Activated T-helper 1 cell treated with anti-CD3 and anti-CD28 coated beads, Interleukin-12 subunit alpha, Interleukin-12 subunit beta, Interleukin-2, Interleukin-4 antibody, amounts not matched to agents 30 ng/mL and 10 ng/mL and 1 ng/mL, durations not matched to agents 14 hours and 24 hours and 36 hours (primary cell): ENCODE measurements at places on chromosomes 3 and 15.

GRCh38 chr15:36428102-36428845, 151.2 kb upstream of the CDIN1 start:
- H3K27me3 ChIP-seq, result no peaks in the 10 kb centered on the region
- no peak overlapping the region for H3K4me3 ChIP-seq
- H3K4me1 ChIP-seq, result no peaks in the 10 kb centered on the region
- no peak overlapping the region for H3K27ac ChIP-seq
- no peaks in the 10 kb centered on the region for H3K36me3 ChIP-seq

- peak overlapping the region; percentile 86 for H3K4me3 ChIP-seq
- no peaks in the 10 kb centered on the region for H3K27me3 ChIP-seq
- DNase-seq, result no peak
These were observed 154.3 kb upstream of the BHLHE40 start for GRCh38 chr3:4824926-4825325.

GRCh38 chr3:134810850-134811249, 15.8 kb downstream of the EPHB1 start:
- H3K4me3 ChIP-seq, result no peak overlapping the region
- no peak for DNase-seq
- no peak overlapping the region for H3K27ac ChIP-seq
- H3K27me3 ChIP-seq, result peaks cover 9% of the 10 kb centered on the region

DNA sequence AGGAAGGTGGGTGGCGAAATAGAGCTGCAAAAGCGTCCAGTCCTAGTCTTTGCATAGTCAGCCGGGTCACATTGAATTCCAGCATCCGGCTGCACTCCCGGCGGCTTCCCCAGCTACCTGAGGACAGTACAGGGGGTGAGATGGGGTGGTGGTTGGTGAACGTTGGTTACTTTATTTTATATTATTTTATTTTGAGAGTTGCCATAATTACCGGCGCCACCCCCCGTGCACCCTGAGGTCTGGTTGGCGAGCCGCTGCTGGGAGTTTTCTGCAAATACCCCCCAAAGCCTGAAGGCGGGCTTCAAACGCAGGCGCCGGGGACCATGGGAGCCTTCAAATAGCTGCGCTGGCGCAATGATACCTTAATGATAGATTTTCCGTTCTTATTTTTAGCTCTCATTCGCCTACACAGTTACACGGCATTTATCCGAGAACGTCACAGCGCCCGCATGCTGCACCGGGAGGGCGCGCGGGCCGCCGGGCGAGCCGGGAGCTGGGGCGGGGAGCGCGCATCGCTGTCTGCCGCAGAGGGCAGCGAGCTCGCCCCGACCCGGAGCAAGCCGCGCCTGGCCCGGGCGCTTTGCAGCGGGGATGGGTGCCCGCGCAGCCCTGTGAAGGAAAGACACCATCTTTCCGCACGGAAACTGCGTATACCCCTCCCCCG, 756 bp upstream of the RASGRF1 start:
- peaks cover 50% of the 10 kb centered on the region for H3K27me3 ChIP-seq
- H3K4me3 ChIP-seq, result no peak overlapping the region
- no peak overlapping the region for H3K27ac ChIP-seq
- H3K4me1 ChIP-seq, result no peaks in the 10 kb centered on the region
- H3K36me3 ChIP-seq, result no peaks in the 10 kb centered on the region

DNA sequence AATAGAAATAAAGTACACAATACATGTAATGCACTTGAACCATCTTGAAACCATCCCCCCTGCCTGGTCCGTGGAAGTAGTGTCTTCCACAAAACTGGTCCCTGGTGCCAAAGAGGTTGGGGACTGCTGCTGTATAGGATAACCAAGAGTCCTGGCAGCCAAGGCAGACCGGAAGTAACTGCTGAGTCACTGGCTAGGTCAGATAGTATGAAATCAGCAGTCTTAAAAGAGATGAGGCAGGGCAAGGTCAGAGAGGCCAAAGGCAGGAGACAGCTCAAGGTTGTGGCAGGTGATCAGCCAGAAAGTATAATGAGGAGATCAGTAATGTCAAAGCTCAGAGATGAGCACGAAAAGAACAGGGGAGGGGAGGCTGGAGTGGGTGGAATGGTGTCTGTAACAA, 60.2 kb downstream of the MAP3K13 start:
- peaks cover 14% of the 10 kb centered on the region for H3K27me3 ChIP-seq
- no peak for DNase-seq
- H3K4me3 ChIP-seq, result no peak overlapping the region
- no peak overlapping the region for H3K27ac ChIP-seq
- H3K36me3 ChIP-seq, result no peaks in the 10 kb centered on the region

GRCh38 chr15:73972984-73973682, 19.0 kb downstream of the STOML1 start:
- H3K36me3 ChIP-seq, result peaks cover 2% of the 10 kb centered on the region
- peak; percentile 71 for DNase-seq
- peaks cover 14% of the 10 kb centered on the region for H3K27me3 ChIP-seq
- H3K27ac ChIP-seq, result no peak overlapping the region
- peaks cover 38% of the 10 kb centered on the region for H3K4me1 ChIP-seq
- peak overlapping the region; percentile 30 for H3K4me3 ChIP-seq

GRCh38 chr3:116260491-116260890, 184.8 kb downstream of the LSAMP start:
- no peak for DNase-seq
- H3K4me1 ChIP-seq, result no peaks in the 10 kb centered on the region
- H3K27me3 ChIP-seq, result no peaks in the 10 kb centered on the region
- no peaks in the 10 kb centered on the region for H3K36me3 ChIP-seq

GRCh38 chr3:114716916-114717315, 423.1 kb downstream of the TIGIT start:
- no peaks in the 10 kb centered on the region for H3K36me3 ChIP-seq
- H3K4me1 ChIP-seq, result peaks cover 3% of the 10 kb centered on the region

GRCh38 chr3:122263058-122263457, 62.0 kb upstream of the CSTA start:
- DNase-seq, result no peak
- H3K36me3 ChIP-seq, result no peaks in the 10 kb centered on the region
- H3K27ac ChIP-seq, result no peak overlapping the region
- peaks cover 10% of the 10 kb centered on the region for H3K4me1 ChIP-seq

- H3K4me3 ChIP-seq, result no peak overlapping the region
- no peak for DNase-seq
- no peak overlapping the region for H3K27ac ChIP-seq
- H3K36me3 ChIP-seq, result no peaks in the 10 kb centered on the region
- peaks cover 4% of the 10 kb centered on the region for H3K4me1 ChIP-seq
- H3K27me3 ChIP-seq, result peaks cover 1% of the 10 kb centered on the region
These were observed 31.0 kb upstream of the SLCO2A1 start for GRCh38 chr3:134060561-134061385.

- DNase-seq, result no peak
- no peaks in the 10 kb centered on the region for H3K4me1 ChIP-seq
- no peaks in the 10 kb centered on the region for H3K36me3 ChIP-seq
These were observed 127.6 kb upstream of the AZI2 start for GRCh38 chr3:28476194-28476593.

GRCh38 chr3:102718651-102719050, 283.8 kb downstream of the ZPLD1 start:
- H3K4me3 ChIP-seq, result no peak overlapping the region
- H3K4me1 ChIP-seq, result no peaks in the 10 kb centered on the region

GRCh38 chr3:4322635-4323034, 19.5 kb downstream of the SETMAR start:
- no peak for DNase-seq
- H3K27me3 ChIP-seq, result peaks cover 1% of the 10 kb centered on the region
- H3K4me3 ChIP-seq, result no peak overlapping the region
- H3K4me1 ChIP-seq, result no peaks in the 10 kb centered on the region
- no peaks in the 10 kb centered on the region for H3K36me3 ChIP-seq
- no peak overlapping the region for H3K27ac ChIP-seq

GRCh38 chr15:68526269-68526668, 52.5 kb upstream of the CORO2B start:
- H3K4me3 ChIP-seq, result no peak overlapping the region
- peaks cover 35% of the 10 kb centered on the region for H3K4me1 ChIP-seq
- no peak for DNase-seq

- no peak for DNase-seq
- H3K4me1 ChIP-seq, result peaks cover 9% of the 10 kb centered on the region
- H3K27me3 ChIP-seq, result peaks cover 6% of the 10 kb centered on the region
- H3K36me3 ChIP-seq, result no peaks in the 10 kb centered on the region
- no peak overlapping the region for H3K4me3 ChIP-seq
- no peak overlapping the region for H3K27ac ChIP-seq
These were observed 34.3 kb downstream of the GOLIM4 start for GRCh38 chr3:168061332-168061996.

DNA sequence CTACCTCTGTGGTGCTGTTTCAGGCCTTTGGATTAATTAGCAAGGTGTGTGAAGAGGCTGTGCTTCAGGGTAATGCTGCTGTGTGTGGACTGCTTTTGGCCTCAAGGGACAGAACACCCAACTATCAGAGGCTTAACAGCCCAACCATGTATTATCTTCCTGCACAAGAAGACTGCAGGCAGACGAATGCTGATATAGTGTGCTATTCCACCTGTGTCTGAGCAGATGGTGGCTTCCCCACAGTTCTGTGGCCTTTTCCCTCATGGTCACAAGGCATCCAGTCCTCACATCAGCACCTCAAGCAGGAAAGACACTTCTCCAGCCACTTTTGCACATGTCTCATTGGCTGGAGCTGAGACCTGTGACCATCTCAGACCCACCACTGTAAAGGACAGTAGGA, 76.6 kb downstream of the CHCHD6 start:
- H3K27ac ChIP-seq, result no peak overlapping the region
- H3K36me3 ChIP-seq, result no peaks in the 10 kb centered on the region
- H3K4me1 ChIP-seq, result peaks cover 6% of the 10 kb centered on the region
- H3K27me3 ChIP-seq, result no peaks in the 10 kb centered on the region
- H3K4me3 ChIP-seq, result no peak overlapping the region

DNA sequence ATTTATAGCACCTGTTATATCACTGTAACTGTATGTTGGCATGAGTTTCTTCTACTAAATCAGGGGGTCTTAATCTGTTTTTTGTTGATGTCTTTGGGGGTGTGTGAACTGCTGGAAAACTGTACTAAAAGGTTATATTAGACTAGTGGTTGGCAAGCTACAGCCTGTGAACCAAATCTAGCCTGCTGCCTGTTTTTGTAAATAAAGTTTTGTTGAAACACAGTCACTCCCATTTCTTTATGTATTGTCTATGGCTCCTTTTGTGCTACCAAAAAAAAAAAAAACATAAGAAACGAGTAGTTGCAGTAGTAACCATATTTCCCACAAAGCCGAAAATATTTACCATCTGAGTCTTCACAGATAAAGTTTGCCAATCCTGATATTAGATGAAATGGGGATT, 126.7 kb downstream of the AKAP13 start:
- peaks cover 3% of the 10 kb centered on the region for H3K36me3 ChIP-seq
- H3K27ac ChIP-seq, result no peak overlapping the region

- H3K4me1 ChIP-seq, result no peaks in the 10 kb centered on the region
- H3K27me3 ChIP-seq, result peaks cover 6% of the 10 kb centered on the region
- no peaks in the 10 kb centered on the region for H3K36me3 ChIP-seq
- DNase-seq, result no peak
- no peak overlapping the region for H3K4me3 ChIP-seq
- H3K27ac ChIP-seq, result no peak overlapping the region
These were observed 35.7 kb downstream of the TRPM1 start for GRCh38 chr15:31065824-31066223.

DNA sequence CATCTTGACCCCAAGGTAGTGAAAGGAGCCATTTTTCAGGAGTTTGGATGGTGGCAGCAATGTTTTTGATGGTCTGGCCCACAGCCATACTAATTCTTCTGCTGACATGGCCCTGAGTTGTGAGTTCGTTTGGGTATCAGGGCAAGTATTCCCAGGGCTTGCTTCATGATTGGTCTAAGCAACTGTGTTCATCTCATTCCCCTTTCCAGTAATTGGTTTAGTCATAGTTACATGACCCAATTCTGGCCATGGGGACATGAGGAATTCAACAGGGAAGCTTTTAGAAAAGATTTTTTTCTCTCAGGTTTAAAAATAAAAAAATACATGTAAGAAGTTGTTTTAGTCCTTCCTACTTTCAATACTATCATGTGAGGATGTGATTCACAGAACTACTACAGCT, 150.5 kb upstream of the NPHP3 start:
- H3K27ac ChIP-seq, result no peak overlapping the region
- no peak overlapping the region for H3K4me3 ChIP-seq
- no peak for DNase-seq
- H3K4me1 ChIP-seq, result no peaks in the 10 kb centered on the region

- no peaks in the 10 kb centered on the region for H3K27me3 ChIP-seq
- no peaks in the 10 kb centered on the region for H3K4me1 ChIP-seq
- peaks cover 35% of the 10 kb centered on the region for H3K36me3 ChIP-seq
- H3K4me3 ChIP-seq, result no peak overlapping the region
These were observed 48.9 kb downstream of the TLE3 start for GRCh38 chr15:70048578-70049514.

DNA sequence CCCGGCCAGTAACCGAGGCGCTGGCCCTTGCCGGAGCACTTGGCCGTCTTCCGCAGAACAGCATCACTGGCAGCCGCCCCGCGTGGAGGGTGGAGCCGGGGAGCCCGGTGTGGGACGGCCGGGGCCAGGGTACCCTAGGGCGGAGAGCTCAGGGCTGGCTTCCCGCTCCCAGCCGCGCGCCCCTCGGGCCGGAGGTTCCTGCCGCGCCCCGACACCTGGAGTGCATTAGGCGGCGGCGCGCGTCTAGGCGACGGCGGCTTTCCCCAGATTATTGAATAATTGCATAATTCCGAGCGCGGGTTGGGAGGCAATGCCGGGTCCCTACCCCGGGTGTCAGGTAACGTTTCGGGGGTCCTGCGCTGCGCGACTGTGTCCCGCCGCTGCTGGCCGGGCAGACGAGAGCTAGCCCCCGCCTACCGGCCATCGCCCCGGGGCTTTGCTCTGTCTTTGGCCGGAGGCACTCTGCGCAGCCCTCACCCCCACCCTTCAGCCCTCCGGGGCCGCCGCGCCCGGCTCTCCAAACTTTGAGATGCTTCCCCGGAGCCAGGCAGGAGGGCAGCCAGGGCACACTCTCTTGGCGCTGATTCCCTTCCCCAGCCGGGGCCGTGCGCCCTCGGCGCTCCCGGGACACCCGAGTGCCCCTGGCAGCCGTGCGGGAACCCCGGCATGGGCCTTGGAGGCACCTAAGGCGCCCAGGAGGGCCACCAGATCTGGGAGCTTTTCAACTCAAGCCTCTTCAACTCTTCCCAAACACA, 749 bp downstream of the ITGA11 start:
- H3K27ac ChIP-seq, result no peak overlapping the region
- H3K36me3 ChIP-seq, result no peaks in the 10 kb centered on the region
- no peak overlapping the region for H3K4me3 ChIP-seq
- peaks cover 49% of the 10 kb centered on the region for H3K27me3 ChIP-seq
- no peak for DNase-seq
- no peaks in the 10 kb centered on the region for H3K4me1 ChIP-seq

DNA sequence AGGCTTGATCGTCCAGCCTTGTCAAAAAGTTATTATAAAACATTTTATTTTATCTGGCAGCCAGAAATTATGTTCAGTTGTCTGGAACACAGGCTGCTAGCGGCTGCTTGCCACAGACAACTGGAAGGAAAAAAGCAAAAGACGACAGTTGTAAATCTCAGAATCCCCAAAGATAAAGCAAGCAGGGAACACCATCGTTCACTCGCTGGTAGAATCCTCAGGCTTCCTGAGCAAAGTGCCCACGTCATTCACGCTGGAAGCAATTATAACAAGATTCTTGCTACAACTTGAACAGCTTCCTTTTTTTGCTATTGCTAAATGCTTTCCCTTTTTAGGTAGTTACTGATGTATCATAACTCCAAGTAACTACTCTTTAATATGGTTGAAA, 33.6 kb downstream of the ADAMTS17 start:
- no peaks in the 10 kb centered on the region for H3K36me3 ChIP-seq
- no peak overlapping the region for H3K27ac ChIP-seq
- H3K27me3 ChIP-seq, result no peaks in the 10 kb centered on the region
- DNase-seq, result no peak
- H3K4me1 ChIP-seq, result no peaks in the 10 kb centered on the region
- no peak overlapping the region for H3K4me3 ChIP-seq
